ENCODE measurements at places on chromosomes 7 and 10.

GRCh38 chr7:154436560-154436959, 384.4 kb downstream of the DPP6 start:
- no peak for DNase-seq

- DNase-seq, result no peak
Observed at GRCh38 chr10:77864151-77864851, 62.3 kb downstream of the DLG5 start.

DNA sequence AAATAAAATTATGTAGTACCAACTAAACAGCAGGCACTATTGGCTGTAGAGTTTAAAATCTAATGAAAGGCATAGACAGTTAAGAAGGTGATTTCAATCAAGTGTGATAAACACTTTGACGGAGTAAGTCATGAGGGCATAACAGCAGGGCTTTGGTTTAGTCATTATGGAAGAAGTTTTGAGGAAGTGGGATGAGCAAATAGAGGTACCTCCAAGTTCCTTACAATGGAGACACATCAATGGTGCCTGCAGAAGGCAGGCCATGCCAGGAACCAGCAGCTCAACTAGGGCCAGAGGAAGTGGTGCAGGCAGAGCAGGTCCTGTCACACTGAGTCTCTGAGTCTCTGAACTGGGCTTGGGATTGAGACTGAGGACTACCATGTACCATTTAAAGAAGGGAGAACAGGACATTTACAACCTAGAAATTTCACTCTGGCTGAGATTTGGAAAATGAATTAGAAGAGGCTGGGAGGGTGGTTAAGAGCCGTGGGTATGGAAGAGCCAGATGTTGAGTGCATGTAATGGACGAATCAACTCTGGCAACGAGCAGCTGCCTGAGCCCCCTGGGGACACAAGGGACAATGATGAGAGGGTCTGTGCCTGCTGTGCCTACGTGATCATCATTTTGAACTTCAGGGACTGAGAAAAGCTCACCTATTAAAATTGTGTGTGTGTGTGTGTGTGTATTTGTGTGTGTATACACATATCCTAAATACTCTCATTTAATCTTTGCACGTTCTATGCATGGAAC, 208.7 kb upstream of the POM121L12 start:
- DNase-seq, result no peak

- no peak for DNase-seq
Observed at GRCh38 chr10:121628859-121629258, 30.6 kb upstream of the FGFR2 start.

GRCh38 chr7:142716596-142716995, 32.7 kb upstream of the PRSS1 start:
- no peak for DNase-seq

- DNase-seq, result no peak
Observed at GRCh38 chr10:75070961-75071428, 40.5 kb upstream of the SAMD8 start.

- no peak for DNase-seq
Observed at GRCh38 chr10:109774121-109774440, 149.2 kb downstream of the XPNPEP1 start.

DNA sequence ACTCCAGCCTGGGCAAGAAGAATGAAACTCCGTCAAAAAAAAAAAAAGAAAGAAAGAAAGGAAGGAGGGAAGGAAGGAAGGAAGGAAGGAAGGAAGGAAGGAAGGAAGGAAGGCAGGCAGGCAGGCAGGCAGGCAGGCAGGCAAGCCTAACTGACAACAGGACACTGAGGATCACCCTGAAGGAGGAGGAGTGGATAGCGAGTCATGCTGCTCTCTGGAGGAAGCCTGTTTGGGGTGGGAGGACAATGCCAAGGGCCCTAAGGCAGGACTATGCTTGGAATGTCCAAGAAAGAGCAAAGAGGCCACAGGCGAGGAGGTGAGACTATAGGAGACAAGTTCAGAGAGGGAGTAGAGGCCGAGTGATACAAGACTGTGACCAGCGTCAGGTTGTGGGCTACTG, 107.0 kb upstream of the PARD3 start:
- DNase-seq, result no peak

DNA sequence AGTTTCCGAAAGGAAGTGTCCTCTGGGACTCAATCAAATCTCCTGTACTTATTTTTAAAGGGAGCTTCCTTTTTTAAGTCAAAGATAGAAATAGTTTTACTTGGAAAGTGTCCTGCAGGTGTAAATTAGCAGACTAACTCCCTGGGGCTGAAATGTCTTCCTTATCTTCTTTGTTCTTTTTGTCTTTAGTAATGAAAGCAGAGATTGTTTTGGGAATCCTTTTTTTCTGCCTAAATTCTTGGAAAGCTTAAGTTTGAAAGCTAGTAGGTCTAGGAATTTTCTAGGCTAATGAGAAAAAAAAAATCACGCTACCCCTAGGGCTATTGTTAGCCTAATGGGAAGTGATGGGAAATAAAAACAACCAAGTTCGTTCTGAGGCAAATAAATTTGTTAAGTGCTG, 139.1 kb upstream of the CSTF2T start:
- DNase-seq, result no peak

- DNase-seq, result no peak
Observed at GRCh38 chr7:22791204-22792158, 31.2 kb downstream of the TOMM7 start.

DNA sequence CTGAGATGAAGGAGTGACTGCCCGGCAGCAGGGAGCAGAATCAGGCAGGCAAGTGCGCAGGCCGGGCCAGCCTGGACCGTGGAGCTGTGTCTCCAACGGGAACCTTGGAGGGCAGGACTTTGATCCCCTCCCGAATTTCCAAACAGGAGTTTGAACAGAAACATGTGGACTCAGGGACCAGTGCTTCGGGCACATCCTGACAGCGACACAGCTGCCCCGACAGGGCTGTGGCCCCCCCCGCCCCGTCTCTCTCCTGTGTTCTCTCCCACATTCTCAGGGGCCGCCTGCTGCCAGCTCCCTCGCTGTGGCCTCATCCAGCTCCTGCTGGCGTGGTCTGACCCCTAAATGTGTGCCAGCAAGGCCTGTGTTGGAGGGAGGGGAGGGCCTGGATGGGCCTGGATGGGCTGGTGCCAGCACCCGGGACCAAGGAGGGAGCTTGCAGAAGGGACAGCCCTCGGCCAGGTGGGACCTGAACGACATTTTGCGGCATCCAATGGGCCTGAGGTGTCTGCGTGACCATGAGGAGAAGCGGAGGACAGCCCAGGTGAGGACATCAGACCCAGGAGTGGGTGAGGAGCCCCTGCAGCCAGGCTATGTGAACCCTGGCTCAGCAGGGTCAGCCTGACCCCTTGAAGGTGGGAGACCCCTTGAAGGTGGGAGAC, 222.9 kb downstream of the DNAJB6 start:
- DNase-seq, result no peak

- DNase-seq, result no peak
Observed at GRCh38 chr10:110540031-110540430, 27.5 kb upstream of the SMC3 start.
